Right ventricle myocardium inferior (tissue), 1 donor: ENCODE measurements at places on chromosomes 5 and 9.

- DNase-seq: peak; percentile 58
Observed at GRCh38 chr9:137076636-137077009, 694 bp upstream of the UAP1L1 start.

DNA sequence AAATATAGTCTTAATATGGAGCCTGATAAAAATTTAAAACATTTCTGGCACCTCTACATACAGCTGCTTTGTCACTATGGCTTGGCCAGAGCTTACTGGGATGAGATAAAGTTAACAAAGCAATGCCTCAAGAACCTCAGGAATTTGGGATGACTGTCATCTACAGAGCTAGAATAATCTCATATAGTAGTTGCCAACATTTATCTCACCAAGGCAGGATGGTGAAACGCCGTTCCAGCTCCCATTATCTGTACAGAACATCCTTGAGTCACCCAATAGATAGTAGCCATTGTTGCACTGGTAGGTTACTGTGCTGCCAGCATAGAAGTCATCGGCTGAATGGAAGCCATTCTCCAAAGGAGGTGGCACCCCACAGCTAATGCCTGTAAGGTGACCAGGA lies 94.6 kb upstream of the TXNDC8 start:
- no peak for DNase-seq

DNA sequence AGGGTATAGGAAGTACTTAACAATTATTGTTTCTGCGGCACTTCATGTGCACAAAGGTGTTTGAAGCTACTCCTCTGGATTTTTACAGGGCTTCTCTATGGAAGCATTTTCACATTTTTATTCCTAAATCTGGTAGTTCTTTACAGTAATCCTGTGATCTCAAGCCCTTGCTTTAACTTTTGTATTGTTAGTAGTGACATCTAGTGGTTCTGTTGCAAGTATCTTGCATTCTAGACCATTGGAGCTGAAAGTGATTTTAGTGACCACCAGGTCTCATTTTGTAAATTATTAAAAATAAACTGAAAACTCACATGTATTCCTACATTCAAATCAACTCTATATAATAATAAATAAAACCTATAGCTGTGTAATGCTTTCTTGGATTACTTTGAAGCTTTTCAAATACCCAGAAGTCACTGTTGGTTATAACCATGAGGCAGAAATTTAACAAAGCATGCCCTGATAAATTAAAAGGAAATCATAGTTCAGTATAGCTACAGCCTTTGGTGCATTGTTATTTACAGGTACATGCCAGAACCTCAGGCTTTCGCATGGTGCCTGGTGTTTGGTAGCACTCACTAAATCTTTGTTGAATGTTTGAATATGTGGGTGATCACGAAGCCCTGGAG lies 18.9 kb downstream of the RPS23 start:
- no peak for DNase-seq

DNA sequence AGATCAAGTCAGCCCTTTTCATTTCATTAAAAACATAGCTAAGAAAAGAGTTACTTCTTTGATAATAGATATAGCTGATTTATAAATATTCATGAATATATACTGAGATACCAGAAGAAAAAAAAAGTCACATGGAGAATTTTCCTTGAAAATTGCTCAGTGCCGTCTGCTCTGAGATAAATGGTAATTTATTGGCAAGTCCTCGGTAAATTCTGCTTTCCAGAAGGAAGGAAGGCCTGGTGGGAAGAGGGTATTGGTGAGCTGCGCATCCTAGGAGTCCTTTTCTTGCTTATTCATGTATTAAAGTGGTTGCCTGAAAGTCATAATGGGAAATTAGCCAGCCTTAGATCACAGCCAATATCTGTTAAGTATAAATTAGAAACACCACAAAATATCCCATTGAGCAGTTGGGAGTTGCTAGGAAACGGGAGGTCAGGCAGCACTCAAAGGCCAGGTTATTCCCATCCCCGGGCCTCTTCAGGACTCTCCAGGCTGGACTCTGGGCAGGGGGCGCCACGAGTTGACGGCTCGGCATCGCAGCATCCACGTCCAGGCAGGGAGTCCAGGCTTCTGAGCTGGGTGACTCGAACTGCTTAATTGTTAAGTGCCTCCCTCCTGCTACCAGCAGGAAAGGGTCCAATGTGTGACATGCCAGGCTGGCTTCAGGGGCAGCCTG lies 116.7 kb upstream of the RETREG1 start:
- no peak for DNase-seq

DNA sequence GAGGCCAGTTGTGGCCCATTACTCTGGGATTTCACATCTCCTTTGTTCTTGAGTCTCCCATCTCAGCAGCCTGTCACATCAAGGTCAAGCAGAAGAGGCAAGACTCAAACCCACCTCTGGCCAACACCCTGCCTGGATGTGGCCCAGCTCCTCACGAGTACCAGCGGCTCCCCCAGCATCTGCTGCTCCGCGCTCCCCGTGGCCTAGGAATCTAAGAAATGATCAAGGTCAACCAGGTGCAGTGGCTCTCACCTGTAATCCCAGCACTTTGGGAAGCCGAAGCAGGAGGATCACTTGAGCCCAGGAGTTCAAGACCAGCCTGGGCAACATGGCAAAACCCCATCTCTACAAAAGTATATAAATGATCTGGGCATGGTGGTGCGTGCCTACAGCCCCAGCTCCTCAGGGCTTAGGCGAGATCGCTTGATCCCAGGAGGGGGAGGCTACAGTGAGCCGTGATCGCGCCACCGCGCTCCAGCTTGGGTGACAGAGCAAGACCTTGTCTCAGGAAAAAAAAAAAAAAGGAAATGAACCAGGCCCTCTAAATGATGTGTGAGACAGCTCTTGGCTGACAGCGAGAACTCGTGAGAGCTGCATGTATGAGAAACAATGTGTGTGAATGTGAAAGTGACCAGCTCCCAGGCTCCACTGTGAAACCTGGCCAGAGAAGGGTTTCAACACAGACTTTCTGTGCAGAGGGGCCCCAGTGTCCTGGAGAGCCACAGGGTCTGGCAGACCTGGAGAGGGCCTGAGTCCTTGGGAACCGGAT lies 61.6 kb upstream of the ANGPTL2 start:
- DNase-seq: peak; percentile 75

DNA sequence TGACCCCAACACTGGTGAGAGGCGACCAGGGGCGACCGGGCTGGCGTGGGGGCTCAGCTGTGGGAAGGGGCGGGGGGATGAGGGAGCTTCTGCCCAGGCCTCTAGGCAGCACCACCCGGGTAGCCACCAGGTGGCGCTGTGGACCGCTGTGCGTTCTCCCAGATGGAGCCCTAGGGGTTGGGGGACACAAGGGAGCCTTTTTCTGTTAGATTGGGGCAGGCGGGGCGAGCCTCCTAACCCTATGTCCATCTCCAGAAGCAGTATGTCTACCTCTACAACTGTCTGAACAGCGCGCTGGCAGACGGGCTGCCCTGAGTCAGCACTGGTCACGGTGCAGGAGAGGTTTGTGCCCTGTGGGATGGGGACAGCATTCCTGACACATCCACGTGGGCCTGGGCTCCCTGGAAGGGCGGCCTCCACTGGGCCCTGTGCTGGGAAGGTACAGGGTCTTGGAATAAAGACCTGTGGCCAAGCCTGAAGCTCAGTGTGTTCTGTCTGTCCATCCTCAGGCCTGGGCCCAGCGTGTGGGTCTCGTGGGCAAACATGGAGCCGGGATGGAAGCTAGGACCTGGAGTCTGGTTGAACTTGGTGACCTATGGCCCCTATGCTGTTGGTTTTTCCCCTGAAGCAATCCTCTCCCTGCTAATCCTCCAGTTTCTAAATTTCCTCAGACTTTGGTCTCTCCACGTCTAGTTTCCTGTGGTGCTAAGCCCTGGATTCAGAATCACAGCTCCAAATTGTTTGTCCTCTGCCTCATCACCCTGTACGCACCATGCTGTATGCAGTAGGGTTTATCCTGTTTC lies 23.1 kb upstream of the SPTLC1 start:
- DNase-seq: peak; percentile 88

GRCh38 chr9:122827761-122828093 lies 661 bp downstream of the PDCL start:
- no peak for DNase-seq

DNA sequence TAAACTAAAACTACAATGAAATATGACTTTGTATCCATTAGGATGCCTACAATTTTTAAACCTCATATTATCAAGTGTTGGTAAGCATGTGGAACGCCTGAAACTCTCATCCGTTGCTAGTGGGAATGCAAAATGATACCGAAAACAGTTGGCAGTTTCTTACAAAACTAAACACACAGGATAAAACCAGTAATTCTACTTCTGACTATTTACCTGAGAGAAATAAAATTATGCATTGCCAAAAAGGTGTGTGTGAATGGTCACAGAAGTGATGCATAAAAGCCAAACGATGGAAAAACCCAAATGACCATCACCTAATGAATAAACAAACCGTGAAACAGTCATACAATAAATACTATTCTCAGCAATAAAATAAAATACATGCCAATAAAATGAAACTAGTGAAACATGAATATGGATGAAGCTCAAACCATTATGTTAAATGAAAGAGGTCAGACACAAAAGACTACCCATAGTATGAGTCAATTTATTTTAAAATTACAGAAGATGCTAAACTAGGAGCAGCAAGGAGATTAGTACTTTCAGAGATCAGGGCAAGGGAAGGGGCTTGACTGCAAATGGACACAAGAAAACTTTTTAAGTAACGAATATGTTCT lies 13.4 kb downstream of the AUH start:
- no peak for DNase-seq

- DNase-seq: no peak
Observed at GRCh38 chr5:34551911-34552433, 104.2 kb upstream of the RAI14 start.

DNA sequence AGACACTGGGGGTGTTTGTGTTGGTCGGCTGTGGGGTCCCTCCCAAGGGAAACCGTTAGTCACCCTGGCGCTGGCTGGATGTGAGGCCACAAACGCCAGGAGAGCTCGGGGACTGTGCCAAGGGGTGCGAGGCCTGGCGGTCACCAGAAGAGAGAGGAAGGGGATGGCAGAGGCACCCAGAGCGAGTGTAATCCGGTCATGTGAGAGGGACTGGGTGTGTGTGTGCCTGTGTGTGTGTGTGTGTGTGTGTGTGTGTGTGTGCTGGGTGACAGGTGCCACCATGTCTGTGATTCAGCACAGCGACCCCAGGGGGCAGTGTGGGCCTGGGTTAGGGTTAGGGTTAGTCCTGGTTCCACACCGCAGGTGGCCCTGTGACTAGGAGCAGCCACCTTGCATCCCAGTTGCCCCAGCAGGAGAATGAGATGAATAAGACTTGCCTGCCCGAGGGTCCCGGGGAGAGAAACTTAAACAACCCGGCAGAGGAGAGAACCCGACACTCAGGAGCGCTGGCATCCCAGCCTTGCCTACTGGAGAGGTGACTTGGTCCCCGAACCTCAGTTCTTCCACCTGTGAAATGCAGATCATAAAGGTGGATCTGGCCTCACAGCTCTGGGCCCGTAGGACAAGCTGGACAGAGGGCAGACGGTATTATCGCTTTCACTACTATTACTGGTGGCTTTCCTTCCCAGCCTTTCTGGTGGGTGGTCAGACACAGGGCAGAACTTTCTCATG lies 1.4 kb upstream of the ADAMTSL2 start:
- DNase-seq: no peak

GRCh38 chr5:107876261-107876660 lies 205.5 kb upstream of the EFNA5 start:
- no peak for DNase-seq

DNA sequence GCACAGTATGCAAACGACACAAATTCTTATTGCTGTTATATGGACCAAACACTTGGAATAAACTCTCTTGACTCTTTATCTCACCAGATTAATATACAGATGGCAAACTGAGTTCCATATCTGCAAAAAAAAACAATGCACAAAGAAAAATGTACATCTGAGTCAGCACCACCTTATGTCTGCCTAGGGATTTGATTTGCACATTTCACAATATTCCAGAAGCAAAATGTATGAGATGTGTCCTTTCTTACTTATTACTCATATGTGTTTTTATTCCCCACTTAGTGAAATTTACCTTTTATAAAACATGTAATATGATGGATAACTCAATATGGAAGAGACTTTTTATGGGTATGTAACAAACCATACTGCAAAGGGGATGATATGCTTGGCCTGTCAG lies 236.9 kb downstream of the GLIS3 start:
- DNase-seq: no peak

DNA sequence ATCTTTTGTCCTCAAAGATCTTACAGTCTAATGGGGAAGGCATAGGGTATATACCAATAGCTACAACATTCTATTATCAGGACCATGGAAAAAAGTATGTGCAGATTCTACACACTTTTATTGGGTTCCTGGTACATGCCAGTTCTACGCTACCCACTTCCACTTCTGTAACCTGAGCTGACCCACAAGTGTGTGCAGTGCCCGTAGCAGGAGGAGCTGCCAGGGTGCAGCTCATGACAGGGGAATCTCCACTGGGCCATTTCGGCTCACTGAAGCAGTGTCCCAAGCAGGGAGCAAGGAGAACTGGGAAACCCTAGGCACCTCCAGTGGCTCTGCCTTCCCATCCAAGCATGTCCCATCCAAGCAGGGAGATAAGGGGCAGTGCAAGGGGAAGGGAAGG lies 60.4 kb downstream of the FOXI1 start:
- no peak for DNase-seq

- no peak for DNase-seq
Observed at GRCh38 chr5:32182463-32183063, 8.4 kb upstream of the GOLPH3 start.

DNA sequence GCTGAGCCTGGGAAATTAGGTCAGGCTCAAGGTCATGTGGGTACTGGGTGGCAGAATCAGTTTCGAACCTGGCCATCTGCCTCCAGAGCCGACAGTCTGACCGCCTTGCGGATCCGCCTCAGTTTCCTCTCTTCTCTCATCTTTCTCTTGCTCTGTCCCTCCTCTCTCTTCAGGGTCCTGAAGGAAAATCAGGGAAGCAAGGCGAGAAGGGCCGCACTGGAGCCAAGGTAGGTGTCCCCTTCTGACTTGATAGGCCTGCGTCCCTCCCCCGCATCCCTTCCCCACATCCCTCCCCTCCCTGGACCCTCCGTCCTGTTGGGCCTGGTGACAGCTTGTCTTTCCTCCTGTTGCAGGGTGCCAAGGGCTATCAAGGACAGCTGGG lies 40.8 kb upstream of the ORM1 start:
- DNase-seq: no peak

- DNase-seq: peak; percentile 53
Observed at GRCh38 chr5:1508659-1509290, 15.0 kb downstream of the LPCAT1 start.

- DNase-seq: no peak
Observed at GRCh38 chr5:137437774-137438173, 61.4 kb downstream of the SPOCK1 start.

DNA sequence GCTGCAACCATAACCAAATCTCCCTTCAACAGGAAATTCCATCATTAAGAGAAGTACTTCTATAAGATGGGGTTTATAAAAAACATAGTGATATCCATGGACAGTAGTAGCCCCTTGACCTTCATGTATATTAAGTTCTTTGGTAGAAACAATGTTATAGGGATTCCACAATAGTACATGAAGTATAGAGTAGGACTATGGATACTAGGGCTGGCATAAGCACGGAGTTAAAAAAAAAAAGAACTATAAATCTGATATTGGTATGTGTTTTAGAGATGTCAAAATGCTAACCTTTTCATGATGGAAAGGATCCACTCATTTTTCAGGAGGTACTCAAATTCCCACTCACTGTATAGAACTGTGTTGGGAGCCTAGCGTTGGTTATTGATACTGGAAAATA lies 337.6 kb downstream of the FGF10 start:
- DNase-seq: no peak

GRCh38 chr9:68933434-68934328 lies 80.2 kb downstream of the PRKACG start:
- no peak for DNase-seq
